ENCODE measurements at places on chromosomes 1 and 21. TPM values are rescaled to one million over a fixed set of nuclear protein-coding genes. Genes with fewer than 3 reads are reported as not detected.

DNA sequence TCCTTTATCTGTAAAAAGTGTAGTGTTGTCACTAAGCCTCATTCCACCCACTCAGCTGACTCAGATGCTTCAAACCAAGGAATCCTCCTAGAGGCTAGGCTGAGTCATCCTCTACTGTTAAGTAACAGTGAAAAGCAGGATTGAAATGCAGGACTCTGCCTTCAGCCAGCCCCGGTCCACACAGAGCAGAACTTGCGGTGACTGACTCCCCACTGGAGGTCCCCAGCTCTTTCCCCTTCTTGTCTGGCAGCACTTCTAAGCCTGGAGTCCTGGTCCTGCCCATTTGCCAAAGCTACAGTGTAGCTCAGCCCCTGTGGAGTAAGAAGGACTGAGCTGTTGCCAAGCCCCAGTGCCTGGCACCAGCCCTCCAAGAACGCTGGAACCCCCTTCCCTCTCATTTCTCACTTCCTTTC lies 1.7 kb downstream of the RAB7B start:
- H3K4me1 ChIP-seq = peaks cover 64% of the 10 kb centered on the region
- H3K27me3 ChIP-seq = peaks cover 3% of the 10 kb centered on the region
- peaks cover 5% of the 10 kb centered on the region for H3K36me3 ChIP-seq
- no peak for DNase-seq
- H3K4me3 ChIP-seq = no peak overlapping the region
- no peak overlapping the region for H3K27ac ChIP-seq

Gene CHRNB2
- total RNA-seq = 8.7 TPM

Gene TMEM52
- total RNA-seq = 4.6 TPM

- no peak overlapping the region for H3K4me3 ChIP-seq
- H3K27ac ChIP-seq = no peak overlapping the region
- H3K36me3 ChIP-seq = no peaks in the 10 kb centered on the region
- H3K4me1 ChIP-seq = no peaks in the 10 kb centered on the region
Observed at GRCh38 chr1:22584970-22585369, 21.7 kb downstream of the EPHA8 start.

Gene AMY2A
- not detected for total RNA-seq

DNA sequence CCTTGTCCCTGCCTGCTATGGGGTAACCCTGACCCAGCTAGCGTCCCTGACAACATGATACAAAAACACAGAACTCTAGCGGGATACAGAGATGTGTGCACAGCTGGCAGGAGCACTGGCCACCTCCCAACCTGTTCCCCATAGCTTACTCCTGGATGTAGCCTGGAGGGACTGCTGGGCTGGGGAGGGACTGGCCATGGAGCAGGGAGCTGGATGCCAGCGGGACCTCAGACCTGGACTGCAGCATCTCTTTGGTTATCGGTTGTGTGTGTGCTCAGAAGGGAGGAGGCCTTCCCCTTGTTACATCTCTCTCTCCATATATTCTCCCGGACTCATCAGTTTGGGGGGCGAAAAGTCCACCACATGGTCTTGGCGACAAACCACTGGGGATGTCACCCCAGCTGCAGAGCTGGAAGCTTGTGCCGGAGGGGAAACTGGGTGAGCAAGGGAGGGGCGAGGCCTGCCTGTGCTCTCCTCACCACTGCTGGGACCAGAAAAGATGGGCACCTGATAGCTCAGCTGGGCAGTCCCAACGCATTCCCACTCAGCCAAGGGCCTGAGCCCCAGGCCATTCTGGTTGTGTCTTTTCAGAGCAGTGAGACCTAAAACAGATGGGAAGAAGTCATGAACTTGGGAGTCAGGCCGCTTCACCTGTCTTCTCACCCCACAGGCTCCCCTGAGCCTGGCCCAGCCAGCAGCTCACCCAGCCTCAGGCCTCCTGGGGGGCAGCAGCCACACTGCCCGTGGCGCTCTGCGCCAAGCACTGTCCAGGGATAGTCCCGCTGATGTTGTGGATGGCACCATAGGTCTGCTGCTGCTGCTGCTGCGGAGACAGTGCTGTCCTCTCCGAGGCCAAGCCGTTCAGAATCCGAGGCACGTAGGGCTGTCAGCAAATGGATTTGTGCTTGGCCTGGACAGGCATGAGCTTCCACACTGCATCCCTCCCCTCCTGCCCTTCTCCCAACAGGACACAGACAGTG lies 35.6 kb downstream of the TMEM63A start:
- H3K27ac ChIP-seq = no peak overlapping the region
- H3K36me3 ChIP-seq = peaks cover 9% of the 10 kb centered on the region
- no peak overlapping the region for H3K4me3 ChIP-seq
- peaks cover 16% of the 10 kb centered on the region for H3K4me1 ChIP-seq
- no peaks in the 10 kb centered on the region for H3K27me3 ChIP-seq

DNA sequence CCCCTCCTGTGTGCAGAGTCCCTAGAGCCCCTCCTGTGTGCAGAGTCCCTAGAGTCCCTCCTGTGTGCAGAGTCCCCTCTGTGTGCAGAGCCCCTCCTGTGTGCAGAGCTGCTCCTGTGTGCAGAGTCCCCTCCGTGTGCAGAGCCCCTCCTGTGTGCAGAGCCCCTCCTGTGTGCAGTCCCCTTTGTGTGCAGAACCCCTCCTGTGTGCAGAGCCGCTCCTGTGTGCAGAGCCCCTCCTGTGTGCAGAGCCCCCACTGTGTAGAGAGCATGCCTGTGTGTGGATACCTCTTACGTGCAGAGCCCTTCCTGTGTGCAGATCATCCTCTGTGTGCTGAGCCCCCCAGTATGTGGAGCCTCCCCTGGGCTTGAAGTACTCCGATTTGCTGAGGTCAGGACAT lies 8.3 kb upstream of the HES5 start:
- H3K27ac ChIP-seq = no peak overlapping the region
- peaks cover 28% of the 10 kb centered on the region for H3K27me3 ChIP-seq
- peaks cover 35% of the 10 kb centered on the region for H3K4me1 ChIP-seq
- no peak for DNase-seq
- no peak overlapping the region for H3K4me3 ChIP-seq
- no peaks in the 10 kb centered on the region for H3K36me3 ChIP-seq

Gene SDHC
- 193 TPM for total RNA-seq

Gene RASSF5
- 1.4 TPM for total RNA-seq

- DNase-seq = peak; percentile 78
- no peaks in the 10 kb centered on the region for H3K27me3 ChIP-seq
- peak within 1 kb of the TSS; percentile 98 for H3K4me3 ChIP-seq
- H3K4me1 ChIP-seq = peaks cover 47% of the 10 kb centered on the region
- peaks cover 24% of the 10 kb centered on the region for H3K36me3 ChIP-seq
Observed at GRCh38 chr21:39348355-39349210, at the start of gene HMGN1. Gene HMGN1 (minus strand): TSS chr21:39349088. CDS start chr21:39348917, 171 bp downstream.

Gene SETSIP
- total RNA-seq = not detected

Measured in neural crest cell (in vitro differentiated cells).